ENCODE measurements at places on chromosomes 2 and 18.

DNA sequence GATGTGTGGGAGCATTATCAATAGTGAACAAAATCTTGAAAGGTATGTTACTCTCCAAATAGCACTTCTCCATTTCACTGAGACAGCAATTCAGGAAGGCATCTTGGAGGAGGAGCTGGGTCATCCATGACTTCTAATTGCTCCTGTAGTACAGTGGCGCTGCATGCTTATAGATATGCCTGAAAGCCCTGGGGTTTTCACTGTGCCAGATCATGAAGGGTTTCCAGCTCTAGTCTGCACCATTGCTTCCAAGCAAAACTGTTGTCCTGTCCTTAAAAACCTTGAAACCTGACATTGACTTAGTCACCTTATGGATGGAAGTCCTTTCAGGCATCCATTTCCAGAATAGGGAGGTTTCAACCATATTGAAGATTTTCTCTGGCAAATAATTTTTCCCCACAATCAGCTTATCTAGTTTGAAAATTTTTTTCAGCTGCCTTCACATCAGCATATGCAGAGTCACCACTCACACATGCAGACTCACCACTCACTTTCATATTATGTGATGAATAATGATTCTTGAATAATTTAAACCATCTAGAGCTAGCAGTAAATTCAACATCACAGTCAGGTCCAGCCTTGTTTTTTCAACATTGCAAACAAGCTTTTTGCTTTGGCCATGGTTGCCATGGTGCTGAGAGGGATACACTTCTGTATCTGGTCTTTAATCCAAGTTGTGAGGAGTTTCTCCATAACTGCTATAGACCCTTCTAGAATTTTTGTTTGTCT lies 297.1 kb downstream of the CLIP4 start:
- DNase-seq = no peak

DNA sequence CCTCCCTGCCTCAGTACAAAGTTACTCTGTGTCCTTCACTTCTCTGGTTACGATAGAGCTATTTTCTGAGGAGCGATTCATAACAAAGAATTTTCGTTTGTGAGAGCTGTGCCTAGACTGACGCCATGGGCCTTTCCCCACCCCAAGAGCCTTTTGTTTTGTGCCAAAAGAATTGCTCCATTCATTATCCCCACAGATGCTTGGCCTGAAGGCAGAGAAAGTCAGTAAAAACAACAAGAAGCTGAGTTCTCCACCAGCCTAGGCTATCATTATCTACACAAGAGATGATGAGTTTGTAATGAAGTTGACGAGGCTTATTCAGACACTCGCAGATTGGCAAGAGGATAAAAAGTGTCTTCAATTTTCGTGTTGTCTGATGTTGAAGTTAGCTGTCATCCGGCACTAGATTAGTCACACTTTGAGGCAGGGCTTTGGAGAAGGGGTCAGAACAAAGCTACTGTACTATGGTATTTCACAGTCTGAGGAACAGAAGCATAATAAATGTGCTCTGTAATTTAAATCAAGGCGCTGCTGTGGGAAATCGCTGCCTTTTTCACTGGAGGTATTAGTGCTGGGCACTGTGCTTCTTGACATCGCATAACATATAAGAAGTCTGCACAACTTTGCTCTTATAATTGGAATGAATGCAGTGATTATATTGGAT lies 278.4 kb upstream of the FIGN start:
- peak; percentile 89 for DNase-seq

GRCh38 chr2:203987959-203988358 lies 51.4 kb downstream of the ICOS start:
- no peak for DNase-seq

DNA sequence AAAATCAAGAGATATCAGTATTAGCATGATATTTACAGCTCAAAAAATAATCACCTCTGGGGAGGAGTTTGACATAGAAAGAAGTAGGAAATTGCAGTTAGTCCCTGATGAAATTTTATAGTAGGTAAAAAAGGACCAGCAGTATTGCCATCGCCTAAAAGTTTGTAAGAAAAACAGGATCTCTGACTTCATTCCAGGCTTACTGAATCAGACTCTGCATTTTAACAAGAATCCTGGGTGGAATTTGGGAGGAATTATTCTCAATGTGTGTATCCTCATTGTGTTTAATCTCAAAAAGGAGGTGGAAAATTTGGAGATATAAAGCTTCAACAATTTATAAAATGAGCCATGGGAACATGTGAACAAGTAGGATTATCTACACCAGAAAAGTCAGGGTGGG lies 31.2 kb upstream of the STAT1 start:
- DNase-seq = no peak

GRCh38 chr18:9775178-9775577 lies 67.1 kb downstream of the RAB31 start:
- DNase-seq = no peak

- no peak for DNase-seq
Observed at GRCh38 chr2:42901076-42901640, 108.8 kb upstream of the HAAO start.

GRCh38 chr18:44883671-44884070 lies 203.0 kb downstream of the SETBP1 start:
- no peak for DNase-seq

DNA sequence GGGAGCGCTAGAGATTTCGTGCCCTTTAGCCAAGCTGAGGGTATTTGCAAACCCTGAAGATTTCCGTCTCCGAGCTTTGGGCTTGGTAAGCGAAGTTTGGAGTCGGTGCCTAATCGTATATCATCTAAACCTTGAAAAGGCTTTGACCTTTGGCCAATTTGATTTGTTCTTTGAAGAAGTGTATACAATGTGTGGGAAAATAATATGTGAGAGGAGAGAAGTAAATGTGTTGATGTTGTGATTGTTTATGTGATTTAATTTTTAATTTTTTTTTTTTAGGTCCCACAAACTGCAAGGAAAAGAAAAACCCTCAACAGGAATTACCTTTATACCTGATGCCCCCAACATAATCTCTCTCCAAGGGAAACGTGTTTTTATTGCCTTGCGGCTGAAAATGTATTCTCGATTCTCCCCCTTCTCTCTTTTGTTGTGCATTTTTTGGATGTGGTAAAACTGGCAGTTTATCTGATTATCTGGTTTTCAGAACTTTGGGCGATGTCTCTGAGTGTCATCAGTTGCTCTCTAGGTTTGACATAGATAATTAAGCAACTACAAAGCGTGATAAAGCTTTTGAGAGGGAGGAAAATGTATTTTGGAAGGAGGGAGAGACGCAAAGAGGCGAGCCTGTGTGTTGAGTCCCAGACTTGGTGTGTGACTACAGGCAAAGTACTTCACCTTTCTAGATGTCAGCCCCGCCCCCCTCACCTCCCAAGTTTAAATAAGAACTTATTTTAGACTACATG lies 912 bp upstream of the FBXO11 start:
- DNase-seq = no peak

GRCh38 chr2:223203971-223204929 lies 152.3 kb downstream of the KCNE4 start:
- DNase-seq = no peak

DNA sequence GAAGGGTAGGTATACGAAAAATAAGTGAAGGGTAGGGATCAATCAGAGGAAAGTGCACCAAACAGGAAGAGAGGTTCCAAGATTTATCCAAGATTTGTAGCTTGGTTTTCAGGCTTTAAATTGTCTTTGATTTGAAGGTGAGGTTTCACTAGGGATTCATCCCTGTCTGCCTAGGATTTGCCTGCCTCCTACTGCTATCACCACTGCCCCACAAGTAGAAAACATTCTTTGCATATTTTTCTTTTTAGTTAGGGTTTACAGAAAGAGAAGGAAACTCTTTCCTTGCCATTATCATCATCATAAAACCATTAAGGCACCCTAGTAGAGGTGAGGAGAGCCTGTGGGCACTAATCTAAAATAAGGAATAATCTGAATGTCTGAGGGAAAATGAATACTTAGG lies 45.8 kb upstream of the TANC1 start:
- DNase-seq = no peak

- DNase-seq = no peak
Observed at GRCh38 chr2:10397878-10398277, 50.2 kb downstream of the ODC1 start.

- DNase-seq = no peak
Observed at GRCh38 chr2:124970030-124970429, 944.9 kb downstream of the CNTNAP5 start.

GRCh38 chr2:98516571-98516970 lies 71.9 kb downstream of the INPP4A start:
- no peak for DNase-seq

DNA sequence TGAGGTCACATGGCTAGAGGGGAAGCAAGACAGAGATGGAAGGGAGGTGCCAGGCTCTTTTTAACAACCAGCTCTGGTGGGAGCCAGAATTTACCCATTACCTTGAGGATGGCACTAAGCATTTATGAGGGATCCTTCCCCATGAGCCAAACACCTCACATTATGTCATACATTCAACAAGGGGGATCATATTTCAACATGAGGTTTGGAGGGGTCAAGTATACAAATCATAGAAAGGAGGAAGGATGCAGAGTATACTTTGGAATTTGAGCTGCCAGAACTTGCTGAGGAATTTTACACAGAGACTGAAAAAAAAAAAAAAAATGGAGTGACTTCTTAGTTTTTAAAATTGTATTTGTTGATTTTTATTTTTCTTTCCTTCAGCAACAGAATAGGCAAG lies 891.4 kb downstream of the CCDC85A start:
- no peak for DNase-seq

- no peak for DNase-seq
Observed at GRCh38 chr18:6719098-6719846, 10.2 kb upstream of the ARHGAP28 start.

DNA sequence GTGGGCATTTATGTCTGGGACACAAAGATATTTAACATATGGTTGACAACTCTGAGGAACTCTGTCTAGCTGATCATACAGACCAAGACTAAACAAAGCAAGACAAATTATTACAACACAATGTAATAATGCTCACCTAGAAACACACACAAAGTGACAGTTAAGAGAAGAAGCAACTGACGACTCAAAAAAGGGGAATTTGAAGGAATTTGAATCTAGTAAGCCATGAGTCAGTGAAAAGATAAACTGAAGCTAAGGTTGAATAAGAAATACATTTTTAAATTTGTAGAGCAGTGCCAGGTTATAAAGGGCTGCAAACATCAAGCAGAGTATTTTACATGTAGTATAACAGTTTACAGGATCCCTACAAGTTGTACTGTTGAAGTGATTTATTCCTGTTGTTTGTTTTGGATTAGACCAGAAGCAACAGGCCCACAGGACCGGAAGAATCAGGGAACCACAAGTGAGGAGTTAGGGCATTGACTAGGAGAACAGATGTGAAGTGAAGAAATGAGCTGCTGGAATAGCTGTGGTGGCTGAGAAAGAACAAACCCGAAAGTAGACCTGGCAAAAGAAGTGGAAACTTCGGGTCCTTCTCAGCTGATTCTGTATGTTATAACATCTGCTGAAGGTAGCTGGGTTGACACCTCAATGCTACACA lies 35.6 kb downstream of the IFIH1 start:
- DNase-seq = no peak

GRCh38 chr2:102438111-102438510 lies 15.2 kb downstream of the IL18RAP start:
- no peak for DNase-seq

DNA sequence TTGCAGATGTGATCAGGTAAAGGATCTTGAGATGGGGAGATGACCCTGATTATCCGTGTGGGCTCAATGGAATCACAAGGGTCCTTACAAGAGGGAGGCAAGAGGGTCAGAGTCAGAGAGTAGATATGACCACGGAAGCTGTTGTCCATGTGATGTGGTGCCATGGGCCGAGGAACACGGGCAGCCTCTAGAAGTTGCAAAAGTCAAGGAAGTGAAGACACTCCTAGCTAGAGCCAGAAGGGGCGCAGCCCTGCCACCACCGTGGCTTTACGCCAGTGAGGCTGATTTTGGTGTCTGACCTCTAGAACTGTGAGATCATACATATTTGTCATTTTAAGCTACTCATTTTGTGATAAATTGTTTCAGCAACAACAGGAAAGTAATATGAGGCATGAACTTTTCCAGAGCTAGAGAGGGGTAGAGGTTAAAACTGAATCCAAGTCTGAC lies 114.4 kb downstream of the CAPN13 start:
- no peak for DNase-seq

DNA sequence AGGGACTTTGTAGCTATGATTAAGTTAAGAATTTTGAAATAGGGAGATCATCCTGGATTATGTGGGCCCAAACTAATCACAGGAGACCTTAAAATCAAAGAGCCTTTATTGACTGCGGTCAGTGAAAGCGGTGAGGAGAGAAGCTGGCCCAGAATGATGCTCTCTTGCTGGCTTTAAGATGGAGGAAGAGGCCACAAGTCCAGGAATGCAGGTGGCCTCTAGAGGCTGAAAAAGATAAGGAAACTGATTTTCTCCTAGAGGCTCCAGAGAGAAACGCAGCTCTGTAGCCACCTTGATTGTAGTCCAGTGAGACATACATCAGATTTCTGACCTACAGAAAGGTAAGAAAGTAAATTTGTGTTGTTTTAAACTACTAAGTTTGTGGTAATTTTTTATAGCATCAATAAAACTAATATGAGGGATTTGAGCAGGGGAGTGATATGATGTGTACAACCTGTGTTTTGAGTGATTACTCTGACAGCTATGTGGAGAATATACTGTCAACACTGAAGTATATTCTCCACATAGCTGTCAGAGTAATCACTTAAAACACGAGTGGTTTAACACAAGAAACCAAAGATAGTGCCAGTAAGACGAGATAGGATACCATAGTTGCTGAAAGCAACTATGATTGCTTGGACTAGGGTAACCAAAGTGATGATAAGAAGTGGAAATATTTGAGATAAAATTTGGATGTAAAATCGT lies 364.4 kb upstream of the CHST9 start:
- DNase-seq = no peak

GRCh38 chr2:154032220-154032619 lies 160.5 kb downstream of the GALNT13 start:
- DNase-seq = no peak

DNA sequence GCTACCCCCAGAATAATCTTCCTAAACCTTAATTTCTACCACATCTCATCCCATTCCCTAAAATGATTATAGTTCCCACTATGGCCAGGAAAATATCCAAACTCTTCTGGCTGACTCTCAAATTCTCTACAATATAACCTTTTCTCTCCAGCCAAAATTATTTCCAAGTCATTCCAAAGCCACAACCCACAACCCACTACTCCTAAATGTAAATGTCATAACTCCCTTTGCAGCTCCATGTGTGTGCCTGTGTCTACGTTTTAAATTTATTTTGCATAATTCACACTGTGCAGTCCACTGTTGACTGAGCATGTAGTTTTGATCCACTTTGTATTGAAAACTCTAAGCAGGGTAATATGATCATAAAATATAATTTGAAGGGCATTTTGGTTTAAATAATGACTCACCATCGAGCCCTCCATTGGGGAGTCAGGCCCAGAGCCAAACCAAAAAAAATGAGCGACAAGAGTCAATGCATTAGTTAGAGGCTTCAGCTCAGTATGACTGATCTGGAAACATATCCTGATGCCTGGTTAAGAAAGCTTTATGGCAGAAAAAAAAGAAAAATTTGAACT lies 171.0 kb downstream of the AFF3 start:
- no peak for DNase-seq
